Posterior cingulate gyrus (tissue), 11 donors: ENCODE measurements at places on chromosomes 7 and 10.

DNA sequence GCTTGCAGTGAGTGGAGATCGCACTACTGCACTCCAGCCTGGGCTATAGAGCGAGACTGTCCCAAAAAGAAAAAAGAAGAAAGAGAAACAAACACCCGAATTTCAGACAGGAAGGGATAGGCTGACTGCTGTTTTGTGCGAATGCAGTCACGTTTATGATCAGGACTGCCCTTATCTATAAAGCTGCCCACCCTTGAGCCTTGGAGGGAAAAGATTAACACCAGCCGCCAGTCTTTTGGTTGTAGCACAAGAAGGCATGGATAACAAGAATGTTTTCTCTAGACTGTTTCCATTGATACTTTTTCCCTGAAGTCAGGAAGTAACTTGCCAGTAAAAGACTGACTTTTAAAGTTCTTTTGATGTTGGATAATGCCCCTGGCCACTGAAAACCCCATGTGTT, 314.0 kb downstream of the BICC1 start:
- no peak for DNase-seq

- DNase-seq = peak; percentile 7
Measured at GRCh38 chr7:1137517-1138167, 22.4 kb downstream of the ZFAND2A start.

GRCh38 chr10:112768121-112768520, 181.9 kb upstream of the TCF7L2 start:
- DNase-seq = no peak

GRCh38 chr7:131688738-131689661, 132.6 kb upstream of the PODXL start:
- peak; percentile 91 for DNase-seq

DNA sequence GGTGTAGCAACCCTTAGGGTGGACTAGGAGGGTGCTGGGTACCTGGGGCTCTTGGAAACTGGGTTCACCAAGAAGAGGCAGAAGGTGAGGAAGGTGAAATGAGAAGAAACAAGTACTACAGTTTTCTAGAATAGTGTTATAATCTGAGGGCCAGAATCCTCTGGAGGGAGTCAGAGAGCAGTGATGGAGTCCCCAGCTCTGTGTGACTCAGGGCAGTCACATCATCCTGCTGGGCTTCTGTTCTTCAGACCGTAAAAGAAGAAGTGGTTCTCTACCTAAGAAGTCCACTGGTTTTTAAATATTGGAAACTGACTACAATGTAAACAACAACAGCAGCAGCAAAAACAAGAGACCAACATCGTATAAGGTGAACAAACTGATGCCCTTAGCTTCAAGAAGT, 197.3 kb downstream of the PRPF18 start:
- no peak for DNase-seq
